NCI-H1930 (cell line): ENCODE measurements at places on chromosomes 11 and 22.

GRCh38 chr11:56700914-56701485, 2.1 kb downstream of the OR9G1 start:
- DNase-seq, result no peak

DNA sequence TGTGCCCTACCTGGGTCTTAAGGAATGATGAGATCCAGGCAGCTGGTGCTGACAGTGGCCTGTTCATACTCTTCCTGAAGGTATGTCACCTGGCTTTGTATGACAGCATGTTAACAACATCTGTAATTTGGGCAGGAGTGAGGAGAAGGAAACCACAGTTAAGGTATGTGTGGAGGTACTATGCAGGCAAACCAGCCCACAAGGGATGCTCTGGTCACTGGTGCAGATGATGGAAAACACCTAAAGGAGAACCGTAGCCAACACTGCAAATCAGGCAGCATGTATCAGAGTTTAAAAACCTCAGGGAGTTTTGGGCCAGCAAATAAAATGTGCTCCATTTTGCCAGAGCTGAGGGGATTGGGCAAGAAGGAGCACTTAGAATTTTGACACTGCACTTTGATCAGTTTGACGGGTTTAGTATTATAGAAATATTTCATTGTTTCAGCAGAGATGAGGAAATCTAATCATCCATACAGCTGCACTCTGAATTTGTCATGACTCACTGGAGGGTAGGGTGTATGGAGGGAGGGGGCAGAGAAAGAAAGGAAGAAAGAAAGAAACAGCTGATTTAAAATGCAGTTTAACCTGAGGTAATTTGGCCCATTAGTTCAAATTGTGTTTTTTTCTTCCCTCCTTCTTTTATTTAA, 260.9 kb downstream of the KIRREL3 start:
- no peak for DNase-seq

DNA sequence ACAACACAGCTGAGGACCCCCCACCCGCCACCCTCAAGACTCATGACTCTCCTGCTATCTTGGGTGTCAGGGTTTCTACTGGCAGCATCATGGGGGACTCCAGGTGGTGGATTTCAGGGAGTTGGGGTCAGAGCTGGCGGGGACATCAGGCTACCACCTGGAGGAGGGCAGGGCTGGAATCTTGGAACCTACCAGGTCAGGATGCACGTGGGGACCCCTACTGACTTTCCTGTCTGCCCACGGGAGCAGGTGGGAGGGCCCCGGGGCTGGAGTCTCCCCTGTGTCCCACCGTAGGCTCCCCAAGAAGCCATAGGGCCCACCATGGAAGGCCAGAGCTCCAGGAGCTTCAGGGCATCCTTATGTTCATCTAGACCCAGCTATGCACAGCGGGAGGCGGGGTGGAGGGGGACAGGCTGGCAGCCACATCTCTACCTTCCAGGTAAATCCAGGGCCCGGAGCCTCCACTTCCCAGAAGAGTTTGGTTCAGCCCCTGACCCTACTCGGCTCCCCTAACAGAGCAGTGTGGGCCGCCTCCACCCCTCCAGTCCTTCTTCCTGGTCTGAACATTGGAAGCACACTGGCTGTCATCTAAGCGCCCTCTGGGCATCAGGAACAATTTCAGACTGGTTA, 10.0 kb downstream of the SLC37A2 start:
- DNase-seq, result no peak

GRCh38 chr11:95671768-95672167, 117.8 kb downstream of the FAM76B start:
- DNase-seq, result no peak

DNA sequence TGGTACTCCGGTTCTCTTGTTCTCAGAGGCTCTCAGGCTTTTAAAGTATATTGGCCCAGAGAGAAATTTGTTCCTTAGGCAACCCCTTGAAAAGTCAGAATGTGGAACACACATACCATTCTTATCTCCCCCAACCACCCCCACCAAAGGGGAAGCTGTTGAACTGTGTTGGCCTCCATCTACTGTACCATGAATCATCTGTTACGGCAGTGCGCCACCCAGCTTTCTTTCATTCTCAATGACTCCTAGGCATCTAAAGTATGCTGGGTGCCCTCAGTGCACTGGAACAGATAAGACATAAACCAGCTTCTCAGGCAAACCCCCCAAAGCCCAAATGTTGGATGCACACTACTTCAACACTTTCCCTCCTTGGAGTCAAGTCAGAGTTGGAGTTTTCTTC, 696.2 kb upstream of the TENM4 start:
- no peak for DNase-seq

GRCh38 chr22:24028533-24028932, 17.4 kb downstream of the CABIN1 start:
- no peak for DNase-seq

- no peak for DNase-seq
These were observed 4.1 kb downstream of the TSPAN32 start for GRCh38 chr11:2305788-2306451.

- no peak for DNase-seq
These were observed 777 bp upstream of the MICAL3 start for GRCh38 chr22:18024956-18025720.

GRCh38 chr11:108985945-108986279, 321.0 kb downstream of the DDX10 start:
- no peak for DNase-seq
